ENCODE measurements at places on chromosomes 2 and 18. TPM values are rescaled to one million over a fixed set of nuclear protein-coding genes. Genes with fewer than 3 reads are reported as not detected.

- no peak for DNase-seq
Measured at GRCh38 chr18:44564922-44565321, 115.8 kb upstream of the SETBP1 start.

GRCh38 chr2:86791573-86791972 lies 860 bp upstream of the CD8A start:
- DNase-seq = no peak

- DNase-seq = no peak
Measured at GRCh38 chr2:101806701-101807100, 109.2 kb downstream of the MAP4K4 start.

GRCh38 chr2:95380280-95380679 lies 22.2 kb upstream of the FAHD2A start:
- DNase-seq = no peak

EMILIN2 gene
- polyA plus RNA-seq = 1.2 TPM

CD8B2 gene
- polyA plus RNA-seq = not detected

LYPD1 gene
- polyA plus RNA-seq = 64.7 TPM

FZD7 gene
- 40.6 TPM for polyA plus RNA-seq

TMEM37 gene
- polyA plus RNA-seq = 1.2 TPM

Data from AG04450 (cell line).